ENCODE measurements at places on chromosomes 2 and 18. TPM values are rescaled to one million over a fixed set of nuclear protein-coding genes. Genes with fewer than 3 reads are reported as not detected.

Gene CDH19
- under 0.01 TPM for total RNA-seq

Gene DOK6
- total RNA-seq: not detected

Gene RGPD8
- 6.1 TPM for total RNA-seq

Gene GKN2
- not detected for total RNA-seq

Gene GBX2
- total RNA-seq: not detected

Gene TEKT4
- total RNA-seq: not detected

Gene CASP10
- total RNA-seq: 2.6 TPM

Gene CRYGC
- not detected for total RNA-seq

Gene DTNA
- 1.9 TPM for total RNA-seq

Gene PLGLB2
- not detected for total RNA-seq

Gene SALL3
- total RNA-seq: not detected

Gene TXNDC9
- total RNA-seq: 53.6 TPM

Gene REEP1
- total RNA-seq: under 0.01 TPM

Gene RBKS
- total RNA-seq: 0.90 TPM
